ENCODE measurements at places on chromosomes 6 and 20.

- no peak for DNase-seq
Observed at GRCh38 chr6:71035871-71036270, 79.0 kb upstream of the B3GAT2 start.

DNA sequence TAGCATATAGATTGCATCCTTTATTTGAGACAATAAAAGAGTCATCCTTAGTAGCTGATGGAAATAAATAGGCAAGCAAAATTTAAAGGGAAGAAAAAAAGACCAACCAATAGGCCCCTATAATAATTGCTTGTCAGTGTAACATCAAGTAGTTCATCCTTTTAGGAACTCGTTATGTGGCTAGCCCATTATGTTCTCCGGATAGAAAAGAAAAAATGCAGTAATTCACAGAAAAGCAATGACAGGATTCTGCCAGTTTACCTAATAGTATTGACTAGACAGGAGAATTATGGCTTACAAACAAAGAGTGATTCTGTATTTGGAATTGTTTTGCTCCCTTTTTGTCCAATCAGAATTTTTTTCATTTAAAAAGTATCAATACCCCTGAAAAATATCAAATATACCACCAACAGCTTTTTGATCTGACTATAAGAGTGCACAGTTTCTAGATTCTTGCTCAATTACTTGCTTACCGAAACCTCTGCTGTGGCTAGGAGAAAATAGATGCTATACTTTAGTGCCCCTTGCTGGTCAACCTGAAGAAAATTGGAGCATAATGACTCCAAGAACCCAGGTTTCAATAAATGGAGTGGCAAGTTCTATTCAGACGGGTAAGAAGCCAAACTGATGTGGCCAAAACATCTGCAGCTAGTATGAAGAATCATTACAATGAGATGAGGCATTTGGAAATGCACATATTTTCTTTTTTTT is 91.5 kb upstream of the SASH1 start:
- no peak for DNase-seq

- DNase-seq, result no peak
Observed at GRCh38 chr6:84779380-84779779, 15.0 kb upstream of the TBX18 start.

- no peak for DNase-seq
Observed at GRCh38 chr20:44001667-44002596, 87.3 kb downstream of the TOX2 start.

GRCh38 chr6:90098627-90099026 is 198.0 kb downstream of the BACH2 start:
- DNase-seq, result no peak

- peak; percentile 42 for DNase-seq
Observed at GRCh38 chr20:667351-668034, 8.1 kb downstream of the SCRT2 start.

- DNase-seq, result no peak
Observed at GRCh38 chr20:38067717-38068365, 34.3 kb downstream of the RPRD1B start.

GRCh38 chr6:157400676-157401075 is 19.7 kb downstream of the ZDHHC14 start:
- no peak for DNase-seq

DNA sequence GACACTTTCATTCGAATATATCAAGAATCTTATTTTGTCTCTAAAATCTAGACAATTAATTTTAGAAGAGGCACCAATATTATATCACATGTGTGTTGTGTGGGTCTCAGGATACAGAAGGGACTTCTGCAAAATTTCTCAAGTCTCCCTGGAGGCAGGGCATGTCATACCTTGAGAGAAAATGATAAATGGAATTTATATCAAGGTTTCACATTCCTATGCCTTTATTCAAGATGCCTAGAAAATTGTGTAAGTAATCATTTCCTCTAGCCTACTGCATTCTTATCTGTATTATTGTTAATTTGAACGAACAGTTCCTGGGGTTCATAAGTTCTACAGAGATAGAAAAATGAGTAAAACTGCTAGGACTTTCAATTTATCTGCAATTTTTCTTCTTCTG is 1247.9 kb downstream of the GRIK2 start:
- DNase-seq, result no peak

DNA sequence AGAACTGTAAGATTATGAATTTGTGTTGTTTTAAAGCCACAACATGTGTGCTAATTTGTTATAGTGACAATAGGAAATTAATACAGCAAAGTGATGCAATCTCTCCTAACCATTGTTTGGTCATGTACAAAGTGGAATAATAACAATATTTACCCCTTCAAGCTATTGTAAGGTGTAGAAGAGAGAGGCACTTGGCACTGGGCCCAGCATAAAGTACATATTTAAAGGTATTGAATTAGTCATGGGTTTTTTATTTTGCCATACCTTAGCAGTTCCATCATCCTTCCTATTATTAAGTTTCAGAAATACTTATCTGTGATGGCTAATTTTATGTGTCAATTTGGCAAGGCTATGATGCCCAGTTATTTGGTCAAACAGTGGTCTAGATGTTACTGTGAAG is 322.4 kb upstream of the TSHZ2 start:
- DNase-seq, result no peak

GRCh38 chr20:39876976-39877635 is 811.9 kb downstream of the MAFB start:
- no peak for DNase-seq

- DNase-seq, result no peak
Observed at GRCh38 chr6:160429620-160429895, 81.4 kb downstream of the SLC22A3 start.

- DNase-seq, result no peak
Observed at GRCh38 chr6:92433911-92434310, 985.4 kb downstream of the EPHA7 start.

DNA sequence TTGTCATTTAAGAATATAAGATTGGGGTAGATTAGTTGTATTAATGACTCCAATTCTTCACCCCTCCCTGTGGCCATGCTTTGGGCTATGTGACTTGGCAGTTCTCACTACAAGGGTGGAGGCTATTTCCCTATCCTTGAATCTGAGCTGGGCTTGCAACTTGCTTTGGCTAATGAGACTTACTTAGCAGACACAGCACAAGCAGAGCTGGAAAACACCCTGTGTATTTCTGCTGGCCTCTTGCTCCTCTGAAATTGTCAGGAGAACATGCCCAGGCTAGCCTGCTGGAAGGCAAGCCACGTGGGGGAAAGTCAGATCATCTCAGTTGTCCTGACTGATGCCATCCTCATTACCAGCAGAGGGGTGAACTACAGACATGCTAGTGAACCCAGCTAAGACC is 126.5 kb upstream of the HDGFL1 start:
- DNase-seq, result no peak

DNA sequence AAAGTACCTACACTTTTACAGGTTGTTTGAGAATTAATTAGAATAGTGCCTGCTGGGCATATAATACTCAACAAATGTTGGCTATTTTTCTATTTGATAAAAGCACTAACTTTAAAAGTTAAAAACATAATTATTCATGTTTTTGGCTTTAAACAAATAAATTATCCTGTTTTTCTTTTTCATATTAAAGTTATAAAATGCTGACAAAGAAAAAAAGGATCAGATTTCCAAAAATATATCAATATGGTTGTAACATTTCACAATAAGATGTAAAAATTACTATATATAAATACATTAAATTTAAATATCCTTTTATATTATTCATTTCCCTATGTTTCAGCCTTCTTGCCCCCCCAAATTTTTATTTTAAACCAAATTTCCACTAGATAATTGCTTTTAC is 312.0 kb downstream of the RNGTT start:
- no peak for DNase-seq

DNA sequence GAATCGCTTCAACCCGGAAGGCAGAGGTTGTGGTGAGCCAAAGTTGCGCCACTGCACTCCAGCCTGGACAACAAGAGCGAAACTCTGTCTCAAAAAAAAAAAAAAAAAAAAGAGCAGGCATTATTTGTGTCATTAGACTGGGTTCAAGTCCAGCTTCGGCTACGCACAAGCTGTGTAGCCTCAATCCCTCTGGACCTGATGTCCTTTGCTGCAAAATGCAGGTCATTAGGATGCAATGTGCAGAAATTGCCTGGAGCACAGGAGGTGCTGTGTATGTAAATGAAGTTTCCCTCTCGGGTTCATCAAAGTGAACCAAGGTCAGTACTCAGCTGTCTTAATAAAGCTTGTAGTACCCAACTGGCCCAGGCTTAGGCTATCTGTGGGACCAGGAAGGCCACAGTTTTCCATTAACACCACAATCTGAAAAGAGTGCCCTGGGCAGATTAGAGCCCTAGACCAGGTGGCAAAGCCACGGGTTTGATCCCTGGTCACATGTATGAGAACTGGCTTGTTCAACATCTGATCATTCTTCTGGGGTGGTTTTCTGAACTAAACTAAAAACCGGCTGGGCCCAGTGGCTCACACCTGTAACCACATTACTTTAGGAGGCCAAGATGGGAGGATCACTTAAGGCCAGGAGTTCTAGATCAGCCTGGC is 155.3 kb downstream of the ZMYND8 start:
- DNase-seq, result no peak

GRCh38 chr20:45467861-45468260 is 1.7 kb upstream of the WFDC2 start:
- no peak for DNase-seq

DNA sequence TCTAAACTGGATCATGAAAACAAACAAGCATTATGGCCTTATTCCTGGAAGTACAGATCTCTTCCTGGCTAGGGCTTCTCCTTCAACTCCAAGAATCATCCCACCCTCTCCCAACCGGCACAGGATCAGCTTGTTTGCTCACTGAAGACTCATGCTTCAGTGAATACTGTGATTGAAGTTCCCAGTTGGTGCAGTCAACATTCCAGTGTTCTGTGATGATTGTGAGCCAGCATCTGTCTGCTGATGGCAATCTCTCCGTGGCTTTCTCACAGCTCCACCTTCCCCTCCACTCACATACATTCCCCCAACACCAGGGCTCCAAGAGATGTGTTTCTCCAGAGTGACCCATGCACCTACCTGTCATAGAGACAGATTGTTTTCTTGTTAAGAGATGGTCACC is 421.3 kb upstream of the BTBD3 start:
- no peak for DNase-seq

GRCh38 chr6:77021232-77021631 is 442.1 kb downstream of the HTR1B start:
- no peak for DNase-seq

DNA sequence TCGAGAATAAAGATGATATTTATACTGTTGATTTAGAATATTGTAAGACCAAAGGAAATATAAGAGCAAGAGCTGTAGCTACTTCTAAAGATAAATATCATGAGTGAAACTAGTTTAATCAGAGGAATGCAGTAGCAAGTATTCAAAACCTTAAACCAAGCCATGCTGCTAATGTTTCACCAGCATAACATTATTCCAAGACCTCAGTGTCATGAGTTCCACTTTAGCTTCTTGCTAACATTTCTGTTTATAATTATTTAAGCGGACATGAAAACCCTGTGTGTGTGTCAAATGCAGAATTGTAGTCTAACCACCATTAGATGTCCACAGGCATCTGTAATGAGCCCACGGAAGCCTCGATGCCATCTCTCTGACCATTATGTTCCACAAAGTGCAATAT is 752.6 kb upstream of the MARCKS start:
- no peak for DNase-seq

DNA sequence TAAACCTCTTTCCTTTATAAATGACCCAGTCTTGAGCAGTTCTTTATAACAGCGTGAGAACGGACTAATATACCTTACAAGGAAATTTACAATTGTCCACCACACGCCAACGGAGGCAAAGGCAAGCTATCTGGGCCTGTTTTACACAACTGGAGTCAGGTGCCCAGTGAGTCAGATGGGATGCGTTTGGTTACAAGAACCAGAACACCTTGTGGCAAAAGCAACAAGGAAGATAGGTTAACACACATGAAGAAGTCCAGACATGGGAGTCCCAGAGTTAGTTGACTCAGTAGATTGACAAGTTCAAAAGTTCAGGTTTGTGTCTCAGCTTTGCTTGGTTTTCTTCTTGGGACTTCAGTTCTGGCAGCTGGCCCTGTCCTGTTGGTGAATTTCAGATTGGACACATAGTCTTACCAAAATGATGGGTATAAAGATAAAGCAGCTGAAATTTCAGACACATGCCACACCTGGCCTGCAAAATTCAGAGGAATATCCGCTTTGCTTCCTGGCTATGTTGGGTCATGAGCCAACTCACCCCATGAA is 97.9 kb downstream of the PXDC1 start:
- no peak for DNase-seq

- no peak for DNase-seq
Observed at GRCh38 chr6:16722630-16723029, 38.6 kb downstream of the ATXN1 start.

DNA sequence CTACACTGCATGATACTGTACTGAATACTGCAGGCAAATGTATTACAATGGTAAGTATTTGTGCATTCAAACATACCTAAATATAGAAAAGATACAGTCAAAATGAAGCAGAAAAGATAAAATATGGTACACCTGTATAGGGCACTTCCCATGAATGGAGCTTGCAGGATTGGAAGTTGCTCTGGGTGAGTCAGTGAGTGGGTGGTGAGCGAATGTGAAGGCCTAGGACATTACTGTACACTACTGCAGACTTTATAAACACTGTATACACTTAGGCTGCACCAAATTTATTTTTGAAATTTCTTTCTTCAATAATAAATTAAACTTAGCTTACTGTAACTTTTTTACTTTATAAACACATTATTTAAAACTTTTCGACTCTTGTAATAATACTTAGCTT is 213.1 kb downstream of the ATXN1 start:
- no peak for DNase-seq

DNA sequence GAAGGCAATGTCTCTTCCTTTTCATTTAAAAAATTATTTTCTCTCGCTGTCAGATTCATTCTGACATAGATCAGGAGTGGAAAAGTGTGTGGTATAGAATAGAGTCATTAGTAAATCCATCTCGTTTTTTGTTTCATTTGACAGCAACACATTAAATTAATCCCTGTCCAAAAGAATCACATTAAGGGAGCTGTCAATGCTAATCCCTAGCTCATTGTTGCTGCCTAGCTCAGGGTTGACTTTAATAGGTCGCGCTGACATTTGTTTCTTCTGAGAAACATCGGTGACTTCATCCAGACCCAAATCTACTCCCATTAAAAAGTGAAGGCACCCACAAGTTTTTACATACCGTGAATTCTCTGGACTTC is 25.4 kb upstream of the MAP3K7 start:
- no peak for DNase-seq

GRCh38 chr6:21824431-21825177 is 231.1 kb downstream of the SOX4 start:
- DNase-seq, result no peak

DNA sequence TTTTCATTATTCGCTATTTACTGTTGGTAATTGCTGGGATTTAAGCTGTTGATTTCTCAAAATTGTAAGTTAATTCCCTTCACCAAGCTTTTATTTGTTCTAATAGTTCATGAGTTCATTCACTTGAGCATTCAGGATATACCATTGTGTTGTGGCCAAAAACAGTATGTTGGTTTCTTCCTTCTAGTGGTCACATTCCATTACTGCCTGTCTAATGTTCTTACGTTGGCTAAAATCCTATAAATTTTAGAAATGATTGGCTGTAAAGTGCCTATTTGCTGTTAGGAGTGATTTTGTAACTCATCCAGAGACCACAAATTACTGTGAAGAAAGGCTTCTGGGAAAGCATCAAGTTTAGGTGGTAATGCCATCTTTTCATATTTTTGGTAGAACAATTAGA is 76.3 kb downstream of the FARS2 start:
- DNase-seq, result no peak

Data from activated CD4-positive, alpha-beta T cell treated with anti-CD3 and anti-CD28 coated beads for 1 hour (primary cell).